Foreskin fibroblast (primary cell): ENCODE measurements at places on chromosomes 1 and 21.
A peak's percentile ranks its signal among the peaks of the same experiment; 100 is the strongest.

GRCh38 chr1:40312238-40313205, 4.6 kb downstream of the COL9A2 start:
- DNase-seq: no peak

DNA sequence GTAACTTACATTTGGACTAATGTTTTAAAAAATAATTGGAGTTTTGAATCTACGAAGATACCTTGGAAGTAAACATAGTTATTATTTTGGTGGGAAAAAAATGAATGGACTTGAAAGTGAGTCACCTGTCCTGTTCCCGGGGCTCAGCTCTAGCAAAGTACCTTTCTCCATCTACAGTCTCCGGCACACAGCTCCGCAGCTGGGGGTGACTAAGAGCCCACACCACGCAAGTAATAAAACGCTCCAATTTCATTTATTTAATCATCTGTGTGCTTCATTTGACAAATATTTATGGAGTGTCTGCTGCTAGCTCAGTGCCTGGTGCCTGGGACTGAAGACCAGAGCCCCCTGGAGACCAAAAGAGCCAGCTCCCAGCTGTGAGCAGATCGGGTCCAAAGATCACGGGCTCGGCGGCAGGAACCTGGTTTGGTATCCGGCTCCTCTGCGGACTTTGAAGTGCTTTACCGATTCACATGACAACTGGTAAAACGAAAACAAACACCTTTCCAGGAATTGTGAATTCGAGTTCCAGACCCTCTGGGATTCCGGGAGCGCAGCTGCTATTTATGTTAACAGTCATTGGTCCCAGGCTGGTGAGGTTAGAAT, 1.7 kb upstream of the RIPK4 start:
- peak; percentile 85 for DNase-seq

- DNase-seq: no peak
Measured at GRCh38 chr1:205699416-205699815, 19.1 kb upstream of the SLC45A3 start.

- DNase-seq: peak; percentile 92
Measured at GRCh38 chr21:44962403-44962966, 22.7 kb downstream of the SLX9 start.

GRCh38 chr1:100628631-100629081, 90.7 kb downstream of the GPR88 start:
- DNase-seq: no peak

- no peak for DNase-seq
Measured at GRCh38 chr1:67345556-67345955, 37.9 kb downstream of the IL12RB2 start.

DNA sequence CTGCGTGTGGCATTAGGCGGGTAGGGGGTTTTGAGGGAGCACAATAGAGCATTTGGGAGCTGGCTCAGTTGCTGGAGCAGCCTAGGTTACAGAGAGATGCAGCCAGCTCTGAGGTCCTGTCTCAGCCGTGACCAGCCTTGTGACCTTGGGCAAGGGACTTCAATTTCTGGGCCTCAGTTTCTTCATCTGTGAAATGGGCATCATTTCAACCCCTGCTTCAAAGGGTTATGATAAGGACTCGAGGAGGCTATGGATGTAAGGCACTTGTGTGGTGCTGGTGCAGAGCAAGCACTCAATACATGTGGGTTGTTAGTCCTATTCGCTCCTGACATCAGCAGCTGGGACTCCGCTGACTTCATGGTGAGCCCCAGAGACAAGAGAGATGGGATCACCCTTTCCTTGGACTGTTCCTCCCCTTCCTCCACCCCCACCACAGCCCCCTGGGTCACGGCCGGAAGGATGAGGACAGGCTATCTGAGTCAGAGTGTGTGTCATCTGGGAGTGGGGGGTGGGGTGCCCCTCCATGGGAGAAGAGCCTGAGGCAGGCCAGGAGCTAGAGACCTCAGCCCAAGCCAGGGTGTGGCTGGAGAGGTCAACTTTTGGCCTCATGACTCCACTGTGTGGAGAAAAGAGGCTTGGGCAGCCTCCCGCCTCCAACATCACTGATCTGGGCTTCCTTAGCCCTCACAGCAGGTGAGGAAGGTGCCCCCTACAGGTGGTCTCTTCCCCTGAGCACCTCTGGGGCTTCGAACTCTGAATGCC, 71.4 kb upstream of the ZBTB40 start:
- peak; percentile 35 for DNase-seq

- DNase-seq: no peak
Measured at GRCh38 chr1:117814856-117815797, 114.3 kb downstream of the GDAP2 start.

- DNase-seq: no peak
Measured at GRCh38 chr1:208413006-208413405, 168.8 kb upstream of the PLXNA2 start.

DNA sequence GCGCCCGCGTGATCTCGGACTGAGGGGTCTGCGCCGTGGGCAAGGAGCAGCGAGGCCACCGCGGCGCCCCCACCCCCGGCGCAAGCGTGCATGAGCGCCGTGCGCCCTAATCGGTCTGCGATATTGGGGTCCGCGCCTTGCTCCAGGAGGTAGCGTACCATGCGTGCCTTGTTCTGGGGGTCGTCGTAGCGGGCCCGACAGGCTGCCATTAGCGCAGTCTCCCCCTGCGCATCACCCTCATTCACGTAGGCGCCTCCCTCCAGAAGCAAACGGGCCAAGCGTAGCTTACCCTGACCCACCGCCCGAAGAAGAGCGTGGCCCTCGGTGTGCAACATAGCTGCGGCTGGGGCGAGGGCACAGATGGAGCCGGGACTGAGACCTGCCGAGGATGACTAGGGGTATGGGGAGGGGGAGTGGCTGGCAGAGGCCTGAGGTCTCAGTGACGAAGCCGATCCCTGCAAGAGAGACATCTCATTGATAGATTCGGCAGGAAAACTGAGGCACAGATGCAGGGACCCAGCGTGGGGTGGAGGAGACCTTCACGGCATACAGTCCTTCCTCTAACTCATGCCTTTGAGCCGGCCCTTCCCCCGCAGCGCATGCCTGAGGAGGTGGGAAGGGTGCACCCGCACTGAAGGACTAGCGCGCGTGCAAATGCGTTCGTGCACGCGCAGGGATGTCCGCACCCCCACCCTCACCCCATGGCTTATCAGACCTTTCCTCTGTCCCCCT, 2.8 kb downstream of the ANKRD34A start:
- peak; percentile 48 for DNase-seq

- peak; percentile 84 for DNase-seq
Measured at GRCh38 chr1:178134061-178134460, 40.2 kb downstream of the RASAL2 start.

GRCh38 chr1:11434501-11434900, 44.5 kb upstream of the DISP3 start:
- DNase-seq: no peak

DNA sequence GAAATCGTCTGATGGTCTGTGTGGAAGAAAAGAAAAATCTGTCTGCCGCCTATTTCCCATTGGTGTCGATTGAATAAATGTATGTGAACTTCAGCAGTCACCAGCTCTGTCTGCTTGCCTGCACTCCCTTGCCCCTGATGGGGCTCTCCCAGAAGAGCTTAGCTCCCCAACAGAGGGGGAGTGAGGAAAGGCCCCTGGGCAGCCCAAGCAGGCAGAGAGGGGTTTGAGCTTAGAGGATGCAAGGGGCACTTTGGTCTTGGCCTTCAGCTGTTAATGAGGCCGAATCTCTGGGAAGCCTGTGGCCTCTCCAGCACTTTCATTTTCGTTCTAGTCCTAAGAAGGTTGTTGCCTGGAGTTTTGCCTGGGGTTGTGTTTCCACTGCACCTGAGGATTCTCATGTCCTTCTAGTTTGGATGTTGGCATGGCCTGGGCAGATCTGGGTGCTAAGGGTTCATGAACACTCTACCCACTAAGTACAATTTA, 2.8 kb downstream of the FOXD2 start:
- DNase-seq: no peak

GRCh38 chr1:27330786-27331185, 8.8 kb downstream of the TMEM222 start:
- no peak for DNase-seq

DNA sequence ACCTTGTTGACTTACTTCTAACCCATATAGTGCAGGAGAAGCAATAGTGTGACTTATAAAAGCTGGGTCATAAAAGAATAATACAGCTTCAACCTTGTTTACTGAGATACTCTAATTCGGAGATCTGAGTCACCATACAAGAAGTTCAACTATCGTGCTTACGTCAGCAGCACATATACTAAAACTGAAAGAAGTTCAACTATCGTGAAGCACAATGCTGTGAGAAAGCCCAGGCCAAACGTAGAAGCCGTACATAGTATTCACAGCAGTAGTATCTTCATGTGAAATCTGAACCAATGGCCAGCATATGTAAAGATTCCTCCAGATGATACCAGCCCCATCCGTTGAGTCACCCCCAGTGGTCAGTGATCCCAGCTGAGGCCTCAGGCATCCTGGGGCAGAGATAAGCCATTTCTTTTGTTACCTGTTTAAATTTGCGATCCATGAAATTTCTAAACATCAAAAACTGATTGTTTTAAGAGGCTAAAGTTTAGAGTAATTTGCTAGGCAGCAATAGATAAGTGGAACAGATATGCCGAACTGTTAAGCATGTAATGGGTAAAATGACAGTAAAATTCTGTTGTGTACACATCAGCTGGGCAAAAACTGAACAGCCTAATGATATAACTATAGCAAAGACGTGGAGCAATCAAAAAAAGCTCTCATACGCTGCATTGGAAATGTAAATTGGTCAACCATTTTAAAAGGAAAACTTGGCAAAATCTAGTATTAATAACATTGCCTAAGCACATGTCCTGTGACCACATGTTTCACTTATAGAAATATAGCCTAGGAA, 53.9 kb upstream of the SAMD13 start:
- peak; percentile 38 for DNase-seq

GRCh38 chr21:43813656-43813980, 24.2 kb downstream of the RRP1 start:
- DNase-seq: no peak

DNA sequence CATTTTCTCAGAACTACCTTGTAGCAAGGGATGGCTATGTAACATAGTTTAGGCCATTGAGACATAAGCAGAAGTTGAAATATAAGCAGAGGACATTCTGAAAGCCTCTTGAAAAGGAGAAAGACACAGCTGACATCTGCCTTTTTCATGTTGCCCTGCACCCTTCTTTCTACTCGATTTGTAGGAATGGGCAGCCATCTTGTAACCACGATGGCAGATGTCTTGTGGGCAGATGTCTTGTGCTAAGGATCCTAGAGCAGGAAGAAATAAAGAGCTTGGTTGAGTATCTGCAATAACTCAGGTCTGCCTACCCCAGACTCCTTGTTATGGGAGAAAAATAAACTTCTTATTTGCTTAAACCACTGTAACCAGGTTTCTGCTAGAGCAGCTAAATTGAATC, 351.0 kb downstream of the PDE4B start:
- DNase-seq: no peak

- no peak for DNase-seq
Measured at GRCh38 chr1:99133756-99134500, 129.3 kb upstream of the PLPPR5 start.

DNA sequence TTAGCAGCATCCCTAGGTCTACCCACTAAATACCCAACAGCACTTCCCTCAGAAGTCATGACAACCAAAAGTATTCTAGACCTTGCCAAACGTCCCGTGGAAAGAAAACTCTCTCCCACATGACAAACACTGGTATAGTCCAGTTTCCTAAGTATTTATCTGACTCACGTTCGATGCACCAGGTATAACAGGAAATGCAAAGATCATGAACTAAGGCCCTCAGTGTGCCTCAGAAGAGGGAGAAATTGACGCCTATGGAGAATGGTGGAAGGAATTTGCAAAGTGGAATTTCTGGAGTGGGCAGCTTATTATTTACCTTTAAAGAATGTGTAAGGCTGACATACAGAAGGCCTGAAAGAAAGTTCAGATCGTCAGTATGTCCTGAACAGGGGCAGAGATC, 523.6 kb upstream of the DAB1 start:
- DNase-seq: no peak

DNA sequence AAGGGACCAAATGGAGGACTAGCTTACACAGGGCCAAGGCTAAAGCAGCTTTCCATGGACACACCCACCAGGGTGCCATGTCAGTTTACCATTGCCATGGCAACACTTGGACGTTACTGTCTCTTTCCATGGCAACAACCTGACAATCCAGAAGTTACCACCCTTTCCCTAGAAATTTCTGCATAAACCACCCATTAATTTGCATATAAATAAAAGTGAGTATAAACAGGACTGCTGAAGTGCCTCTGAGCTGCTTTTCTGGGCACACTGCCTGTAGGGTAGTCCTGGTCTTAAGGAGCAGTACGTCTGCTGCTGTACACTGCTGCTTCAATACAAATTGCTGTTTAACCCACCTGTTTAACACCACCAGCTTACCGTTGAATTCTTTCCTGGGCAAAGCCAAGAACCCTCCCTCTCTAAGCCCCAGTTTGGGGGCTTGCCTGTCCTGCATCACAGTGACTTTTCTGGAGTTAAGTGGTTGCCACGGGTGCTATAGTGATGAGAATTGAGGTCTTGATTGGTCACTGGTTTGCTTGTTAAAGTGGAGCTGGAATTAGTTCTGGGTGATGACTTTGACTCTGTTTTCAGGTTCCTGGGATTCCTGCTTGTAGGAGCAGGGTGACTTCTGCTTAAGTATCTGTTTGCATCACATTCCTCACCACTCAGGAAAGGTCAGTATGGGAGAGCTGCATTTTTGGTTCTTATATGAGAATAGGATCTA, 83.2 kb downstream of the CLDN17 start:
- no peak for DNase-seq

DNA sequence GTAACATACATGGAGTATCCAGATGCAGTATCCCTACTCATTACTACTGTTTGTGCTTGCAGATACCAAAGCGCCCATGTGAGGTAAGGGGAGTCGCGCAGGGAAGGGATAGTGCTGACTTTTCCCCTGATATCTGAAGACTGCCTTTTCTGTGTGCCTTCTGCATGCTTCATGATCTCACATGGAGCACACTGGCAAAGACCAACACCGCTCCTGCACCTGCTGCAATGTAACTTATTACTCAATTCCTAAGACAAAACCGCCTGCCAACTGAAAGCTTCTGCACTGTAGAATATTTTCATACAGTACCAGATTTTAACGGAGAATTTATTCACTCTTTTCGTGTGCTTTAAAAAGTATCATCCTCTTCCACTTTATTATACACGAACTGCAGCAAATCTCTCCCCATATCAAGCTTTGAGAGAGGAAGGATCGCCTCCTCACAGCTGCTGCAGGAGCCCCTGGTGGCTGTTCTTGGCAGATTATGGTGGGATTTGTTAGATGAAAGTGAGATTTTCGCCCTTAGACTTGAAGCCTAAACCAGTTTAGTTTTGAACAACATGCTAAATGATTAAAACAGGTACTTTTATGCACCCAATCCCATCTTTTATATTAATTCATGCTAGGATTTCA, 99.1 kb downstream of the PTPN14 start:
- DNase-seq: no peak

GRCh38 chr1:24100945-24101737, 10.8 kb downstream of the MYOM3 start:
- DNase-seq: no peak

GRCh38 chr1:172628401-172628800, 30.5 kb upstream of the FASLG start:
- peak; percentile 19 for DNase-seq

DNA sequence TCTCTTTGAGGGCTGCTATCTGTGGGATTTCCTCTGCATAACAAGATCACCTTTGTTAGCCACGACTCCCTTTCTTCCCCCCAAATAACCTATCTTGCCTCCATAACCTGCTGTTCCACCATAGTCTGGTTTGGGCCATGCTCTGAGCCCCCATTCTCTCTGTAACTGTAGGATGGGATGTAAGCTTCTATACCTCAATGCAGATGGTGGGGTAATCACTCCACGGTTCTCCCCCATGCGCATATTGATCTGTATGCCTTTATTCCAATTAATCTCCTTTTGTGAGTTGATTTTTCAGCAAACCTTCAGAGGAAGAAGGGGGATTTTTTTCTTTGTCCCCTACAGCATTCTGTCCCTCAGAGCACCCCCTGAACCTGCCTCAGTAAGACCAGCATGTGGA, 170.1 kb upstream of the IRF2BP2 start:
- no peak for DNase-seq
